Central memory CD4-positive, alpha-beta T cell (primary cell): ENCODE measurements at places on chromosomes 1 and 21.
A peak's percentile ranks its signal among the peaks of the same experiment; 100 is the strongest.

DNA sequence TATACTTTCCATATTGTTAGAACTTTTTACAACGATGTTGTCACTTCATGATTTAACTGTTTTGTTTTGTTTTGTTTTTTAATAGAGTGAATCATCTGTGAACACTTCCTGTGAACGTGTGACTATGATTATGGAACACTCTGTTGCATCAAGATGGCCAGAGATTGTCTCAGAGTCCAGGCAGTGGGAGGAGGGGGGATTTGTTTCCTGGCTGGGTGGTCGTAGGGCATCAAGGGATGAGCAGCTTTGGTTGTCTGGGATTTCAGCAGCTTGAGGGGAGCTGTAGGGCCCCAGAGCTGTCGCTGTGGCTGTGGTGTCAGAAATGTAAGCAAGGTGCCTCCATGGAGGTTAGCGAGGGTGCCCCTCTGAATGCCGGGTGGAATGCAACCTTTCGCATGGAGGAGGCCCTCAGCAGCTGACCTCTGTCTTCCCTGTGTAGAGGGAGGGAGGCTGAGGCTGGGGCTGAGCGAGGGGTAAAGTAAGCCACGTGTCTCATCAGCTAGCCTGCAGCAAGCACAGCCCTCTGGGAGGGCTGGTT lies 21.4 kb downstream of the NEK2 start:
- DNase-seq, result no peak

DNA sequence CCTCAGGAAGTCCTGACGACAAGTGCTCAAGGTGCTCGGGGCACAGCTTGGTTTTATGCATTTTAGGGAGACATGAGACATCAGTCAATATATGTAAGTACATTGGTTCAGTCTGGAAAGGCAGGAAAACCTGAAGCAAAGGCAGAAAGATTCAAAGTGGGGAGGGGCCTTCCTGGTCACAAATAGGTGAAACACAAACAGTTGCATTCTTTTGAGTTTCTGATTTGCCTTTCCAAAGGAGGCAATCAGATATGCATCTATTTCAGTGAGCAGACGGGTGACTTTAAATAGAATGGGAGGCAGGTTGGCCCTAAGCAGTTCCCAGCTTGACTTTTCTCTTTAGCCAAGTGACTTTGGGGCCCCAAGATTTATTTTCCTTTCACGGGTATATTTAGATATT lies 8.9 kb upstream of the RNF187 start:
- no peak for DNase-seq

DNA sequence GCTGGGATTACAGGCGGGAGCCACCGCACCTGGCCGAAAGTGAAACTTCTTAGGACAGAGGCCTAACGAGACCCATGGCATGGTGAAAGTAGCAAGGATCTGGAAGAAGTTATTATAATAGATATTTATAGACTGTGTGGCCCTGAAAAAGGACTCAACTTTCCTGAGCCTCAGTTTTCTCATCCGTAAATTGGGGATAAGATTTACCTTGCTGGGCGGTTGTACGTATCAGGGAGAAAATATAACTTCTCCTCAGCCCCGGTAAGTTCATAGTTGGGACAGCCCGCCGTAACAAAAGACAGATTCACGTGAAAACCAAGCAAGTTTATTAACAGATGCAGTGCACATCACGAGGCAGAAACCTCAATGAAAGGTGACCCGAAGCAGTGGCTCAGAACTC lies 5.5 kb upstream of the PIK3CD start:
- DNase-seq, result no peak

DNA sequence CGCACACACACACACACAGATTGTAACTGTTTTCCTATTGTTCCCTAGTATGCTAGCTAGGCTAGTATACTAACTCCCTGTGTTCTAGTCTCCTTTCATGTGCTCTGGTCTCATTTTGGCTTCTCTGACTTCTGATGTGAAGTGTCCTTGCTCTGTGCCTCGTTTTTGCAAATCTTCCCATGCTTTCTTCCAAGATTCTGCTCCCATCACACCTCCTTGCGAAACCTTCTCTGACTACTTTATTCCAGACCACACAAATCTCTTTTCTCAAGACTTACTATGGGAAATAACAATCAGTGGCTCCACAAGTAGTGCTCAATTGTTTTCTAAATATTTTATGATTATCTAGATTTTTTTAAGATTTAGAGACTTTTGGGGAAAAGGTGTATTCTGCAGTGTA lies 10.3 kb downstream of the PRRX1 start:
- no peak for DNase-seq

DNA sequence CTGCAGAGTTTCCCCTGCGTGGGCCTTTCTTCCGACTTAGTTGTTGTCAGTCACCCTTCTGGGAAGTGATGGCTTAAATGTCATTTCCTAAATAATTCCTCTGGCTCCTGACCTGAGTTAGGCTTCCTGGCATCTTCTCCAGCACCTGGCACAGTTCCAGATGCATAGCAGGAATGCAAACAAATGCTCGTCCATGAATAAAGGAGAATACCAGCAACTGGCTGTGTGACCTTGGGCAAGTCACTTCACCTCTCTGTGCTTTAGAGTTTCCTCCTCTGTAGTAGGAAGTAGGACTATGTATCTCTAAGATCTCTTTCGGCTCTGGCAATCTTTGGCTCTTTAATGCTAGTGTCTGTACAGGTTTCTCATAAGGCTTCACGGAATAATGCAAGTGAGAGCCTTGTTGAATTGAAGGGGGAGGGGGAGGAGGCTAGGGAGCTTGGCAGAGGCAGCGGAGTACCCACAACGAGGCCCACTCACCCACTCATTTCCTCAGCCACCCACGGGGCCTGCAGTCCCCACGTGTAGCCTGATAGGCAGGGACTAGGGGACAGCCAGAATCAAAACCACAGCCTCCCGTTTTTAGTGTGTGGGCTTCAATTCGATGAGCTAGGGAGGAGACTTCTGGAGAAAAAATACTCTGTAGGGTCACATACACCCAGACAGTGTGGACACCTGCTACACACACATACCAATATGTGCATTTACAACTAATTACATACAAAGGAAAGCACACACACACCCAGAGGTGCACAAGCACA lies 48.1 kb downstream of the TENT5C start:
- peak; percentile 22 for DNase-seq

DNA sequence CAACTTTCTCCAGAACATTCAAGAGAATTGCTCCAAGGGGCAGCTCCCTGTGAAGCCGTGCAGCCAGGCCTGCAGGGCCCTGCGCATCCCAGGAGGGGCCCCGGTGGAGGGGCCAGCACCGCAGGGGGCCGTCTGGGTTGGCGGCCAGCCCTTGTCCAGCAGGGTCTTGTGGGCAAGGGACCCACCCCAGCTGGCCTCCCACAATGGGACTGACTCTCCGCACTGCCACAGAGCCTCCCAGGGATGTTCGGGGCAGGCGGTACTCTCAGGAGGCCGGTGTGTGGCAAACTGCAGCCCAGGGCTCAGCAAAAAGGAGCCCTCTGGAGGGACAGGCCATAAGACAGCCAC lies 68.2 kb upstream of the COL6A1 start:
- no peak for DNase-seq

- DNase-seq, result peak; percentile 39
Measured at GRCh38 chr1:9687120-9687873, 35.8 kb downstream of the PIK3CD start.

DNA sequence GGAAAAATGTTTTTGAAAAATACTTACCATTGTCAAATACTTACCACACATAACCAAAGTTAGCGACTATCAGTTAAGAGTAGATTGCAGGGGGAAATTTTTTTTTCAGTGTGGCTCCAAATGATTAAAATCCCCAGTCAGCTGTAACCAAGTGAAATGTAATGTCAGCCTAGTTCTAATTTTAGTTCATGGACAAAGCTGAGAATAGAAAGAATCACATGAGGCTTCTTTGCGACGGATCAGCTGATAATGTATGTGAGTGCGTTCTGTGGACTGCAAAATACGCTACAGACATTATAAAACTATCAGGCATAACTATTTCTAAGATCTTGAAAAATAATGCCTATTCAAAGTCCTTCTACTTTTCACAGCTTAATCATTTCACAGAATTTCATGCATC lies at the start of gene LRRC39:
Gene LRRC39 (minus strand): TSS at position 166 of the 400 bp plus-strand sequence. CDS start 9,740 bp downstream, outside the sequence.
- no peak for DNase-seq

- no peak for DNase-seq
Measured at GRCh38 chr1:88399690-88400089, 284.4 kb upstream of the PKN2 start.

DNA sequence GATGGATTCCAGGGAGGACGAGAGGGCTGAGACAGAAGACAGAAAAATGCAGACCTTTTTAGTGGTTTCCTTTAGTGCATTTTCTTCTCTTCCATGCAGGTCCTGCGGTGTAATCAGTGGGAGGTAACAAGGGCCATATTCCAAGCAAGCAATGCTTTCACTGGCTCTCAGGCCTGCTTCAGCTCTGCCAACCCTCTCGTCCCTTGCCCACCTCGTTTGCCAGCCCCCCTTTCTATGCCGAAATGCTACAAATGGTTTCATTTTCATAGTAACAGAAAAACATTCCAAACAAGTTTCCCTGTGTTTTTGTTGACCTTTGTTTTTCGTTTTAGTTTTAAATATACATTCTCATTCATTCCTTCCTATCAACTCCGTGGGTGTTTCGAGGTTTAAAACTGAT lies 443.1 kb downstream of the TTLL7 start:
- no peak for DNase-seq

DNA sequence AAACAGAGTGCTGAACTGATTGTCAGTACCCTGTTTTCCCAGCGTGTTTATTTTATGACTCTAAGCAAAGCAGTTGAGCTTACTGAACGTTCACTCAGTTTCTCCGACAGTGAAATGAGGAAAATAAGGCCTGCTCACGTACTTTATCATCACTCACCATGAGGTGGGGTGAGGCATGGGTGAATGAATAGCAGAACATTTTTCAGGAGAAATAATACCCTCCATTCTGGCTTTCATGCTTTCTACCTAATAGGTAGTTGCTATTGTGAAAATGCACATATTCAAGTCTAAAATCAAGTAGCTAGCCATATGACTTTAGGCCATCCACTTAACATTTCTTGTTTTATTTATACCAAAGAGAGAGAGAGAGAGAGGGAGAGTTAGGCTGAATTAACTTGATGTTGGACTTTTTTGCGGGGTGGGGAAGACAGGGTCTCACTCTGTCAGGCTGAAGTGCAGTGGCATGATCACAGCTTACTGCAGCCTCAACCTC lies 178.2 kb downstream of the VPS13D start:
- no peak for DNase-seq

DNA sequence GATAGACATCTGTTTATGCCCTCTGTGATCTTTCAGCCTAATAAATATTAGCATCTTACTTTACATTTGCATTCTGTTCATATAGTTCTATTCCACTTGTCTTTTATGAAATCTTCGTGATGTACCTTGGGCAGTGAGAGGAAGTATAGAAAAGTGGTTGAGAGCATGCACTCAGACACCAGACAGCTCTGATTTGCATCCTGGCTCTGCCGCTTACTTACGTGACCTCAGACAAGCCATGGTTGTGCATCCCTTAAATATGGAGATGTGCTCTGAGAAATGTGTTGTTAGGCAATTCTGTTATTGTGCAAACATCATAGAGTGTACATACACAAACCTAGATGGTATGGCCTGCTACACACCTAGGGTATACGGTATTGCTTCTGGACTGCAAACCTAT lies 22.9 kb downstream of the OVGP1 start:
- DNase-seq, result no peak

- DNase-seq, result no peak
Measured at GRCh38 chr1:37437087-37437486, 37.3 kb upstream of the ZC3H12A start.

DNA sequence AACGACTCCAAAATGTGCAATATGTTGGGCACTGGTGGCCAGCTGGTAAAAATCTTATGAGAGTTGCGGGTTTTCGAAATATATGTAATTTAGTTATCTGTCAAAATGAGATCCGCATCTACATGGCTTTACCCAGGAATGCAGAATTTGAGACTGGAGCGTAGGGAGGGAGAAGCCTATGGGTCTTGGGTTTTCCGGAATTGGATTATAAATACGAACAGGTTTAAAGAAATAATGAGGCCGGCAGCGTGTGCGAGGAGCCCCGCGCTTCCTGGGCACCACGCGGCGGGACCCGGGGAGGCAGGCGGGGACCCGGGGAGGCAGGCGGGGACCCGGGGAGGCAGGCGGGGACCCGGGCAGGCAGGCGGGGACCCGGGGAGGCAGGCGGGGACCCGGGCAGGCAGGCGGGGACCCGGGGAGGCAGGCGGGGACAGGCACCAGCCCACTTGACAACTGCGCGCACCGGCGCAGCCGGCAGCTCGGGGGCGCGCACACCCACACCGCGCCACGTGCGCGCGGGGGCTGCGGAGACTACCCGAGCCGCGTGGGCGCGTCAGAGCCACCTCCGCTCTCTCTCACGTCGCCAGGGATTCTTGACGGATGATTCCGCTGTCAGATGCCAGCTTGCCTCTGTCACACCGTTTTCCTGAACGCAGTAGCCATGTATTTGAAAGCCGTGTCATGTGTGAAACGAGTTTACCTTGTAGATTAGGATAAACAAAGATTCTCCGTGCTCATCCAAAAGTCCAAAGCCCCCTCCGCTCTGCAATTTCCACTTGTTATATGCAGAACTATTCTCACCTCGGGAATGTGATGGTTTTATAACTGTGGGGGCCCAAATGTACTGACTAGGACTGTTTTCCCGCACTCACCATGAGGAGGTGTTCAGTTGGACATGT lies 54.3 kb upstream of the HNRNPU start:
- DNase-seq, result peak; percentile 73

- no peak for DNase-seq
Measured at GRCh38 chr1:39666772-39667171, 5.1 kb downstream of the NT5C1A start.

DNA sequence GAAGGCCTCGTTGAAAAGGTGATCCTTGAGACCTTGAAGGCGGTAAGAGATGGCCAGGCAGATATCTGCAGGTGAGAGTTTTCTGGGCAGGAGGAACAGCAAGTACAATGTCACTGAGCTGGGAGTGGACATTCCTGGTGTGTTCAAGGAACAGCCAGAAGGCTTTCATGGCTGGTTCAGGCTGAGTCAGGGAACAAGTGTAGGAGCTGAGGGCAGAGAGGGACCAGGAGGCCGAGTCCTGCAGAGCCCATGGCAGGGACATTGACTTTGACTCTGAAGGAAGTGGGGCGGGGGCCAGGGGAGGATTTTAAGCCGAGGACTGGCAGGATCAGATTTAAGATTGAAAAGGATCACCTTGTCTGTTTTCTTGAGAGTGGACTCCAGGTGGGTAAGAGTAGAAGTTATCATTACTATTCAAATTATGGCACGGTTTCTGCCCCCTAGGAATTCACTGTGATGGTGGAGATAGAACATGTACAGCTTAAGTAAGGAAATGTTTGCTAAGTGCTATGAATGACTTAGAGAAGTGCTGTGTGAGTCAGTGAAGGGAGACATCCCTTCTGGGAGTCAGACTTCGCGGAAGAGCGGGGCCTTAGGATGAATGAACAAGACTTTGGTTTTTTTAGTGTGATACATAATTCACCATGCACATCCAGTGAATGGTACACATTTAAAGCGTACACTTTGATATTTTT lies 202.3 kb downstream of the KIF26B start:
- DNase-seq, result no peak

GRCh38 chr1:6800745-6801144 lies 15.5 kb downstream of the CAMTA1 start:
- no peak for DNase-seq
